ENCODE measurements at places on chromosomes 2 and 18.
A peak's percentile ranks its signal among the peaks of the same experiment; 100 is the strongest.

- DNase-seq, result no peak
Measured at GRCh38 chr2:10179422-10179821, 56.9 kb downstream of the RRM2 start.

- no peak for DNase-seq
Measured at GRCh38 chr2:217790681-217791392, 212.0 kb downstream of the TNS1 start.

- no peak for DNase-seq
Measured at GRCh38 chr2:57760381-57760801, 286.2 kb upstream of the VRK2 start.

- DNase-seq, result no peak
Measured at GRCh38 chr18:50096766-50097435, 98.0 kb downstream of the MYO5B start.

GRCh38 chr2:139031722-139032121 lies 251.5 kb upstream of the NXPH2 start:
- peak; percentile 40 for DNase-seq

DNA sequence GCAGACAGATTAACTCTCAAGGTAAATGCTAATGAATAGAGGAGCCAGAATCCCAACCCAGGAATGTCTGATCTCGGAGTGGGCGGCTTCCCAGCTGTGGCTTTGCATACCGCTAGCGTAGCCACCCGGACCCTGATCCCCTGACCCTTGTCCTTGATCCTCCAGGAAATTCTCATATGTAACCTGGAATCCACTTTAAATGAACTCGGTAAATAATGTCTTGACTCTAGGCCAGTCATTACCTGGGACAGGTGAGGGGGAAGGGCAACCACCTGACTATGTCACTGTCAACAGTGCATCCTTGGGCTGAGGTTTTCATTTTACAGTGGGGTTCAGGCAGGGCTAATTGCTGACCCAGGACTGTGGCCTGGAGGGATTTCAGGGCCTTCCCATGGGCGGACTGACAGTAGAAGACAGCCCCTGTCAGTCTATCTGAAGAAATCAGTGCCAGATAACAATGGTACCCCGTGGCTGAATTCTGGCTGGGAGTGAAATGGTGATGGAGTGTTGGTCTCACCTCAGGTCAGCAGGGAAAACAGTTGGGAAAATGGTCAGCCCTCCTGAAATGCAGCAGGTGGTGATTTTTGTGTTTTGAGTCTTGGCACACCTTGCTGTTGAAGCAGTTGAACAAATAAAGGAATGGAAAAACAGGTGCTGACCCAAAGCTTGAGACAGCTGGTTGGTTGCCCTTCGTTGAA lies 9.6 kb downstream of the ACKR3 start:
- DNase-seq, result no peak

Data from HL-60 (cell line).